ENCODE measurements at places on chromosomes 1 and 21.

DNA sequence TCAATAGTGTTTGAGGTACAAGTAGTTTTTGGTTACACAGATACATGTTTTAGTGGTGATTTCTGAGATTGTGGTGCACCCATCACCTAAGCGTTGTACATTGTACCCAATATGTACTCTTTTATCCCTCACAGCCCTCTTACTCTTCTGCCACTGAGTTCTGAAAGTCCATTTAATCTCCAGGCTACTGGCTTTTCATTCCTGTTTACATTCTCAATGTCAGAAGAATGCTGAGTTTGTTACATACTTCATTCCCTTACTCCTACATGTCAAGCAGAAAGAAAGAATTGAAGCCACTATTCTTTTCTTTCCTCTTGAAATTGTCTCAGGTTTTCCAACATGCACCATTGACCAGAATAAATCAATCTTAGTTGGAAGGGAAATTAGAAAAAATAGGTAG is 1565.9 kb downstream of the PLA2G4A start:
- no peak for DNase-seq

- no peak for DNase-seq
Observed at GRCh38 chr1:50967416-50968157, 2.5 kb upstream of the CDKN2C start.

GRCh38 chr1:22143065-22144033 is at the start of gene WNT4:
WNT4 (minus strand) TSS chr1:22143097; CDS start chr1:22142922, 175 bp downstream.
- DNase-seq, result peak; percentile 23

- no peak for DNase-seq
Observed at GRCh38 chr1:181104042-181104789, 15.7 kb downstream of the IER5 start.

- DNase-seq, result peak; percentile 59
Observed at GRCh38 chr1:17119076-17119772, at the start of gene PADI2. PADI2 (minus strand) TSS chr1:17119451; CDS start chr1:17119371, 80 bp downstream.

GRCh38 chr21:38806153-38806941 is 618 bp downstream of the ETS2 start:
- DNase-seq, result peak; percentile 37

- DNase-seq, result peak; percentile 77
Observed at GRCh38 chr1:46616277-46617107, at the start of gene MOB3C. MOB3C (minus strand) TSS chr1:46616811; CDS start chr1:46613321, 3,490 bp downstream.

GRCh38 chr1:163897412-163898155 is 575.8 kb downstream of the NUF2 start:
- no peak for DNase-seq

DNA sequence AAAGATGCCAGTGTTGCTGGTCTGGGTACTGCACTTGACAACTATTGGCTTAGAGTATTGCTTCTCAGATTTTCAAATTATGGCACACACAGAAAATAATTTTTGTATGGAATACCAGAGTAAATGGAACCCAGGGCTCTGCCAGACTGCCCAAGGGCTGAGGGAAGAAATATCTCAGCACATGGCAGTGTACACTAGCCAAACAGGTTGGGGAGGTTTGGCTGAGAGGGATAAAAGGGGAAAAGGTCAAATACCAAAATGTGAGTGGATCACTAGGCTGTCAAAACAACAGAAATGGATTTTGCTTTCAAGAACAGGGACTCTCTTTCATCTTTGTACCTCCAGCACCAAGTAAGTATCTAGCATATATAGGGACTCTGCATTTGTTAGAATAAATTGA is 3.0 kb upstream of the RGS8 start:
- no peak for DNase-seq

DNA sequence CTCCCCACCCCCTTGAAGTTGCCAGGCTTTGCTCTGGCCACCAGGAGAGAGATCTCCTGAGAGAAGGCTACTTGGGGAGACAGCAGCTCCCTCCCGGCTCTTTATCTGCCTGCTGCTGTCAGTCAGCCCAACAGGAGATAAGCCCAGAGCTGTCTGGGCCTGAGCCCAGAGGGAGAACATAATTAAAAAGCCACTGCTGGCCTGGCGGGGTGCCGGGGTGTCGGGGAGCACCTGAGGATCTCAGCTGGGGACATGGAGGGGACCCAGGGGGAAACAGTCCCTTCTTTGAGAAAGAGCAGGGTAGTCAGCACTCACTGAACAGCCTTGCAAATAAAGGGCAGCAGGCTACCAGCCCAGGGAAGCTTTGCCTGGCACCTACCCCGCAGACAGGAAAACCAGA is 17.9 kb downstream of the VWA5B1 start:
- no peak for DNase-seq

DNA sequence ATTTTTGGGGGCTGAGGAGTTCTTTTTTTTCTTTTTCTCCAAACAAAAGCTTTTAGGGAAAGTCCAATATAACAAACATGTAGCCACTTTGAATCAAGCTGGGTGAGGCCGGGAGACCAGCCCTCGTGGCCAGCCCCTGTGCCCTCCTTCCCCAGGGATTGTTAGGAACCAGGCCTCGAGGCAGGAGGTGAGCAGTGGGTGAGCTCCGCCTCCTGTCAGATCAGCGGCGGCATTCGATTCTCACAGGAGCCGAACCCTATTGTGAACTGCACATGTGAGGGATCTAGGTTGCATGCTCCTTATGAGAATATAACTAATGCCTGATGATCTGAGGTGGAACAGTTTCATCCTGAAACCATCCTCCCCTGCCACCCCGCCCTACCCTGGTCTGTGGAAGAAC is 41.8 kb upstream of the TTC22 start:
- no peak for DNase-seq

- DNase-seq, result no peak
Observed at GRCh38 chr1:235859789-235860188, 6.9 kb downstream of the LYST start.

- no peak for DNase-seq
Observed at GRCh38 chr1:155007251-155007828, 4.7 kb downstream of the ZBTB7B start.

DNA sequence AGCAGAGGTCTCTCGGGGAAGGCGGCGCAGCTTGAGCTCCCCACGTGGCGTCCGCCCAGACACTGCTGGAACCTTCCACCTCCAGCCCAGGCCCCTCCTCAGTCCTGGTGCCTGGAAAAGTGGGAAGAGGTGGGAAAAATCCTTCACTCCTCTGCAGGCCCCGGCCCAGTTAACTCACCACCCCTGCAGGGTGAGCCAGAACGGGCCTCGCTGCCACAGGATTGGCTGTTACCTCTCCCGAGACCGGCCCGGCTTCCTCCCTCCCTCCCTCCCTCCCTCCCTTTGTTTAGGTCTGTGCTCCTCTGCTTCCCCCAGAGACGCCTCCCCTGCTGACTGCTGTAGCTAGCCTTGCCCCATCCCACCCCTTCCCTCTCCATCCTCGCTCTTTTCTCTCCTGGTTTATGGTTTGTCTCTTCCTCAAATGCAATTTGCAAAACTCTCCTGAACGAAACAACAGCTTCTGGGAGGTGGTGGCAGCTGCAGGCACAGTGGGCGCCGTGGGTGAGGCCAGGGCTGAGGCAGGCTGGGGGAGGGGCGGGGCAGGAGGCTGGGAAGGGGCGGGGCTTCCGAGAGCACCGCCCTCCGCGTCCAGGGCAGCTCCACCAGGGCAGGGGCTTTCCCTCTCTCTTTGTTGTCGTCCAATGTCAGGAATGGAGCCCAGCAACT is 6.5 kb downstream of the CAPN9 start:
- DNase-seq, result no peak

DNA sequence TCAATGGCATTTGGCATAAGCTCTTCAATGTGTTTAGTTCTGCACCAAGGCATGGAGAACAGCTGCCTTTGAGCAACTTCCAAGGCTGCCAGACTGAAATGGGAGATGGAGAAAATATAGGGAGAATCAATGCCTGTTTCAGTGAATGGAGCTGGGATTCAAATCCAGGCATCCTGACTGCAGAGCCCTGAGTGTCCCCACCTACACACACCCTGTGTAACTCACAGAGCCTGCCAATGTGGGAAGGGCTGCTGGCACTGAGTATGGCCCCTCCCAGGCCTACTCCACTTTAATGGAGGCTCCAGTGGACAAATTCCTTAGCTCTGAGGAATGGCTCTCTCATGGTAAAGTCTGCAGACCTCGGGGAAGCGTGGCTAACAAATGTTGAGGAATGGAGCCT is 145.6 kb upstream of the TNR start:
- DNase-seq, result no peak

- DNase-seq, result no peak
Observed at GRCh38 chr1:210418863-210419650, 90.4 kb downstream of the HHAT start.

GRCh38 chr1:157107702-157108101 is 8.1 kb upstream of the ETV3L start:
- DNase-seq, result no peak

- DNase-seq, result no peak
Observed at GRCh38 chr1:112435448-112435847, 39.4 kb downstream of the CTTNBP2NL start.

GRCh38 chr1:183652107-183652506 is 1.0 kb downstream of the APOBEC4 start:
- no peak for DNase-seq

- DNase-seq, result no peak
Observed at GRCh38 chr1:101221945-101222429, 14.8 kb upstream of the S1PR1 start.

DNA sequence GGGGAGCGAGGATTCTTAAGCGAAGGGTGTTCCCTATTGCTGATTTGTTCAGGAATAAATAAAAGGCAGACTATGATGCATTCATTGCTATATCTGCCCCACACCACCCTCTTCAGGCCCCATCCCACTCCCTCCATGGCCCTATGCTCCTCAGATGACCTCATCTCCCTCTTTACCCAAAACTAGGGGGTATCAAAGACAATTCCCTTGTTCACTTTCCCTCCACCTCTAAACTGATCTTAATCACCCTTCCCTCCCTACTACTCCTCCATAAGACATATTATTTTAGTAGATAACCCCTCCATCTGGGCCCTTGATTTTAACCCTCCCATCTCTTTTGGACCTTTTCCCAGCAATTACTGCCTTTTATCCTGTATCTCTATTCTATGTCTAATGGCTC is 434.9 kb upstream of the RUNX1 start:
- DNase-seq, result no peak

GRCh38 chr1:33515112-33515511 is 42.7 kb downstream of the ZSCAN20 start:
- no peak for DNase-seq

DNA sequence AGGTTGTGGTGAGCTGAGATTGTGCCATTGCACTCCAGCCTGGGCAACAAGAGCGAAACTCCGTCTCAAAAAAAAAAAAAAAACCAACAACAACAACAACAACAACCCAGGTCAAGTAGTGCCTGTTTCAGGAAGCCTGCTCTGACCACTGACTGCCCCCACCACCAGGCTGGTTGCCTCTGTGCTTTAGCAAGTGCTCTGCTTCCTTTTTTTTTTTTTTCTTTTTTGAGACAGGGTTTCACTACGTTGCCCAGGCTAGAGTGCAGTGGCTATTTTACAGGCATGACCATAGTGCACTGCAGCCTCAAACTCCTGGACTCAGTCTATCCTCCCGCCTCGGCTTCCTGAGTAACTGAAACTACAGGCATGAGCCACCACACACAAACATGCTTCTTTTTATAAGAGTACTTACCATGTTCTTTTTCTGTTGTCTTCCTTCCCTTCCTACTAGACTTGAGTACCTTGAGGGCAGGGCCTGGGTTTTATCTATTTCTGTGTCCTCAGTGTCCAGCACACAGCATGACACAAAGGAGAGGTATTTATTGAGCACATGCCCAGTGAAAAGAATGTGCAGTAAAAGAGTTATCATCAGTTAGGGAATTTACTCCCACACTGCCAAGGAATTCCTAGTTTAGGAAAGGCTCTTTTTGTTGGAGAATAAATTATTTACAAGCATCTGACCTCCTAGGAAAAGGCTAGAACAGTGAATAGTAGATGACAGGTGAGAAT is 9.9 kb upstream of the COA7 start:
- no peak for DNase-seq

- no peak for DNase-seq
Observed at GRCh38 chr1:54276617-54277450, 76.9 kb downstream of the MRPL37 start.

DNA sequence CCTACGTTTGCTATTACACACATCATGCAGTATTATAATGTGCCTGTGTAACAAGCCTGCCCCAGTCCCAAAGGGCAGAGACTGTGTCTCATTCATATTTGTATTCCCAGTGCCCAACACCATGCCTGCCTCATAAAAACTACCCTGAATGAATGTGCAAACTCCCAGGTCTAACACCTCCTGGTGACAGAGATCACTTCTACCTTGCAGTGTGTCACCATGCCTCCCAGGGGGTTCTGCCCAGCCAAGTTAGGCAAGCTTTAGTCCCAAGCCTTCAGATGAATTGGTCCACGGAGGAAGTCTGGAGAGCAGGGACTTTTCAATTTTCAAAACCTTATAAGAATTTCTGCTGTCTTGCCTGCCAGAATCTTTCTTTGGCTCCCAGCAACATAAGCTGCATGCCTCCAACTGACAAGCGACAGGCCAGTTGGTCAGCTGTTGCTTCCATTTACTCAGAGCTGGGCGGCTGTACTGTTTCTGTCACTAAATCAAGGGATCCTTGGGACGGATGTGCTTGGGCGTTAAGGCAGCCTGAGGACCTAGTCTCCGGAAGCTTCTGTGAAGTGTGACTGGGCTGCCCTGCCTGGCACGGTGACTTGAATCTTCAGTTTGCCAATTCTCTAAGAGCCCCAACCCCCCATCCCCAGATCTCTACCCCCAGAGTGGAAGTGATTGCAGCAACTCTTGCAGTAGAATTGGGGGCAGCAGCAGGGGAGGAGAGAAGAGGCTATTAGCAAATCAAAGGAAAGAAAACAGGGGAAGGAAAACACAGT is 1.2 kb downstream of the RXRG start:
- DNase-seq, result no peak

DNA sequence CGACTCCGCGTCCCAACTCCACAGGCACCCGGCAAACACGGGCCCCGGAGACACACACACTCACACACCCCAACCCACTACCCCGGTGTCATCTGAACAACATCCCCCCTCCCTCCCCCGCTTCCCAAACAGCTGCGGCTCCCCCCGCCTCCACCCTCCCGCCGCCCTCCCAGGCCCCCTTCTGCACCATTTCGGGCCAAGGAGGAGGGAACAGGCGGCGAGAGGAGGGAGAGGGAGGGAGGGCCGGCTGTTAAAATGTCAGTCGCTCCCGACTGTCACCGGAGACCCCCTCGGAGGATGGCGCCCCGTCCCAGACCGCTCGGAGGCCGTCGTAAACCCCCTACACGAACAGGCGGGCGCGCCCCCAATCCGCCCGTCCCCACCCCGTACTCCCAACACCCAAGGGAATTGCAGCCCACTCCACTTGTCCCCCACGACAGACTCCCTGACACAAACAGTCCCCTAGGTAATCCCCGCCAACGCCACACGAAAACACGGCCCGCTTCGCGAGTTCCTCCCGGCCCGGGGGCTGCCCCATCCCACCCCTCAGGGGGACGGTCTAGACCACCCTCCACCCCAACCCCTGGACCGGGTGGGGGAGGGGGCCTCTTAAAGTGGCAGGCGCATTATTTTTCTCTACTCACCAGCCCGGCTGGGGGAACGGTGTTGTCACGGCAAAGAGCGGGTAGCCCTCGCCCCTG is 583 bp downstream of the MEF2D start:
- peak; percentile 57 for DNase-seq

GRCh38 chr1:1755426-1755825 is 22.8 kb downstream of the NADK start:
- DNase-seq, result no peak

Data from activated naive CD4-positive, alpha-beta T cell treated with Interleukin-2 at 50 U/mL for 16 hours (primary cell).